ENCODE measurements at places on chromosomes 6 and 20.
A peak's percentile ranks its signal among the peaks of the same experiment; 100 is the strongest.

DNA sequence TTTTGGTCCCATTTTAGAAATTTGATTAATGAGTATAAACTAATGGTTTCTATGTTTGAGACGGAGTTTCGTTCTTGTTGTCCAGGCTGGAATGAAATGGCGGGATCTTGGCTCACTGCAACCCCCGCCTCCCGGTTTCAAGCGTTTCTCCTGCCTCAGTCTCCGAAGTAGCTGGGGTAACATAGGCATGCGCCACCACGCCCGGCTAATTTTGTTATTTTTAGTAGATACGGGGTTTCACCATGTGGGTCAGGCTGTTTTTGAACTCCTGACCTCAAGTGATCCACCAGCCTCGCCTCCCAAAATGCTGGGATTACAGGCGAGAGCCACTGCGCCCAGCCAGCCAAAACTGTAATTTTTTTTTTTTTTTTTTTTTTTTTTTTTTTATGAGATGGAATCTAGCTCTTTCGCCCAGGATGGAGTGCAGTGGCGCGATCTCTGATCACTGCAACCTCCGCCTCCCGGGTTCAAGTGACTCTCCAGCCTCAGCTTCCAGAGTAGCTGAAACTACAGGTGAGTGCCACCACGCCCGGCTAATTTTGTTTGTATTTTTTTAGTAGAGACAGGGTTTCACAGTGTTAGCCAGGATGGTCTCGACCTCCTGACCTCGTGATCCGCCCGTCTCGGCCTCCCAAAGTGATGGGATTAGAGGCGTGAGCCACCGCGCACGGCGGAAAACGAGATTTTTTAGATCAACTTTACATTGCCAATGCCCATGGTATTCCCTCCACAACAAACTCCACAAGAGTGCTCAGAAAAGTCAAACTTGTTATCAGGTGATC, 127.8 kb downstream of the HFE start:
- H3K4me3 ChIP-seq = peak overlapping the region; percentile 37
- H3K27ac ChIP-seq = peak overlapping the region; percentile 49

DNA sequence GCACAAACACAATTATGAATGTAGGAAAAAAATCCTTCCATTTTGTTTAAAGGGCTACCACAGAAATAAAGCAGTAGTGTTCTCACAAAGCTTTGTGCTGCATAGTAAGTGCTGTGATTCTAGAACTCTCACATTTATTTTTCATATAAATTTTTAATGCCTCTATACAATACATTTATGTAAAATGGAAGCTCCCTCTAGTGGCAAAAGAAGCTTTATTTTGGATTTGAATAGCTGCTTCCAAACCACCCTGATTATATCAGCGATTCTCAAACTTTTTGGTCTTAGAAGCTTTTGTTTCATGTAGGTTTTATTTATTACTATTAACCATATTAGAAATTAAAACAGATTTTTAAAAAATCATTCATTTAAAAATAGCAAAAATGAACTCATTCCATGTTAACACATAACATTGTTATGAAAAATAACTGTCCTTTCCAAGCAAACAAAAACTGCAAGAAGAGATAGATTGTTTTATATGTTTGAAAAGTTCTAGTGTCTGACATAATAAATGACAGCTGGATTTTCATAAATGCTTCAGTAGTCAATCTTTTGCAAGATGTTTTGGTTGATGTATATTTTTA, 38.4 kb downstream of the HS3ST5 start:
- H3K27me3 ChIP-seq = no peaks in the 10 kb centered on the region
- H3K4me3 ChIP-seq = no peak overlapping the region
- no peaks in the 10 kb centered on the region for H3K4me1 ChIP-seq
- H3K27ac ChIP-seq = no peak overlapping the region

DNA sequence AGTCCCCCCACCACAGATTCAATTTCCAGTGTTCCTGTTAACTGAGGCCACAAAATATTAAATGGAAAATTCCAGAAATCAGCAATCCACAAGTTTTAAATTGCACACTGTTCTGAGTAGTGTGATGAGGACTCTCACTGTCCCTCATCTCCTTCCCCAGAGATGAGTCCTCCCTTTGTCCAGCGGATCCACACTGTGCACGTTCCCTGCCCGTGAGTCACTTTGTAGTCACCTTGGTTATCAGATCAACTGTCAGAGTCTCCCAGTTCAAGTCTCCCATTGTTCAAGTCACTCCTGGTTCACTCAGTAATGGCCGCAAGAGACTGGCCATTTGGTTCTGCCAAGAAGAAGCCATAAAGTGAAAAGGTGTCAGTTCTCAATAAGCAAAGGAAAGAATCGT, 168.6 kb upstream of the AFDN start:
- H3K27ac ChIP-seq = no peak overlapping the region
- H3K27me3 ChIP-seq = no peaks in the 10 kb centered on the region
- peaks cover 7% of the 10 kb centered on the region for H3K4me1 ChIP-seq
- no peak overlapping the region for H3K4me3 ChIP-seq

- H3K4me1 ChIP-seq = peaks cover 6% of the 10 kb centered on the region
- no peak for DNase-seq
- no peaks in the 10 kb centered on the region for H3K27me3 ChIP-seq
- H3K36me3 ChIP-seq = no peaks in the 10 kb centered on the region
- H3K4me3 ChIP-seq = no peak overlapping the region
Measured at GRCh38 chr20:9342651-9343050, 171.7 kb upstream of the LAMP5 start.

GRCh38 chr20:15930311-15931305, 642.6 kb downstream of the KIF16B start:
- H3K36me3 ChIP-seq = no peaks in the 10 kb centered on the region
- H3K27me3 ChIP-seq = no peaks in the 10 kb centered on the region
- H3K4me1 ChIP-seq = no peaks in the 10 kb centered on the region
- DNase-seq = no peak
- no peak overlapping the region for H3K27ac ChIP-seq

DNA sequence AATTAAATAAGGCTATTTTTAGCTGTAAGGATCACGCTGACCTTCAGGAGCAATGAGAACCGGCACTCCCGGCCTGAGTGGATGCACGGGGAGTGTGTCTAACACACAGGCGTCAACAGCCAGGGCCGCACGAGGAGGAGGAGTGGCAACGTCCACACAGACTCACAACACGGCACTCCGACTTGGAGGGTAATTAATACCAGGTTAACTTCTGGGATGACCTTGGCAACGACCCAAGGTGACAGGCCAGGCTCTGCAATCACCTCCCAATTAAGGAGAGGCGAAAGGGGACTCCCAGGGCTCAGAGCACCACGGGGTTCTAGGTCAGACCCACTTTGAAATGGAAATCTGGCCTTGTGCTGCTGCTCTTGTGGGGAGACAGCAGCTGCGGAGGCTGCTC, 84.0 kb downstream of the RAMACL start:
- no peaks in the 10 kb centered on the region for H3K27me3 ChIP-seq
- DNase-seq = no peak
- no peak overlapping the region for H3K27ac ChIP-seq
- no peaks in the 10 kb centered on the region for H3K36me3 ChIP-seq

- peaks cover 5% of the 10 kb centered on the region for H3K4me1 ChIP-seq
- no peaks in the 10 kb centered on the region for H3K27me3 ChIP-seq
- no peak for DNase-seq
Measured at GRCh38 chr6:3847521-3847920, 1.7 kb upstream of the FAM50B start.

- H3K27ac ChIP-seq = no peak overlapping the region
- DNase-seq = no peak
- no peaks in the 10 kb centered on the region for H3K36me3 ChIP-seq
- peaks cover 4% of the 10 kb centered on the region for H3K4me1 ChIP-seq
Measured at GRCh38 chr6:113450061-113450465, 407.1 kb upstream of the MARCKS start.

- no peaks in the 10 kb centered on the region for H3K4me1 ChIP-seq
- no peaks in the 10 kb centered on the region for H3K36me3 ChIP-seq
- no peak for DNase-seq
- H3K27me3 ChIP-seq = no peaks in the 10 kb centered on the region
- no peak overlapping the region for H3K27ac ChIP-seq
- H3K4me3 ChIP-seq = no peak overlapping the region
Measured at GRCh38 chr6:144646093-144647056, 361.2 kb downstream of the UTRN start.

DNA sequence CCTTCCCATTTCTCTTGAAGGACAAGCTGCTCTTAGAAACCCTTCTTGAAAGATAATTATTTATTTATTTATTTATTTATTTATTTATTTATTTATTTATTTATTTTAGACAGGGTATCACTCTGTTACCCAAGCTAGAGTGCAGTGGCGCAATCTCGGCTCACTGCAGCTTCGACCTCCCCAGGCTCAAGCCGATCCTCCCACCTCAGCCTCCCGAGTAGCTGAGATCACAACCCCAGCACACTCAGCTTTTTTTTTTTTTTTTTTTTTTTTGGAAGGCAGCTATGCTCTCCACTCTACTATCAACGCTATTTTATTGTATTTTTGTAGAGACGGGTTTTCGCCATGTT, 1.2 kb upstream of the HEBP2 start:
- no peak for DNase-seq
- H3K27ac ChIP-seq = peak overlapping the region; percentile 96
- no peaks in the 10 kb centered on the region for H3K27me3 ChIP-seq
- H3K4me1 ChIP-seq = peaks cover 30% of the 10 kb centered on the region

DNA sequence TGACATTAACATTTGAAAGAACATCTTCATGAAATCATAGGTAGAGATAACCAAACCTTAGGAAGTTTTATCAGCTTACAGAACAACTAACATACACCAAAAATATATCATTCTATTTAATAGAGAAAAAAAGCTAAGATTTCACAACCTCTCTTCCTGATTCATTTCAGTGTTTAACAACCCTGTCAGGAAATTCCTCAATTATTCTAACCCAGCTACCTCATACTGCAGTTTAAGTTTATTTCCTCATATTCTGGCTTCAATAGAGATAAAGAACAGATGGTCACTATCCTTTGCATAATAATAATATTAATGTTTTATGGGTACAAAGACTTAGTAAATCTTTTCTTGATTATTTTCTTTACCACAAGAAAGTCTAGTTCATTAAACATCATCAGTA, 112.9 kb upstream of the HSF2 start:
- H3K27ac ChIP-seq = no peak overlapping the region
- no peaks in the 10 kb centered on the region for H3K36me3 ChIP-seq
- H3K4me1 ChIP-seq = no peaks in the 10 kb centered on the region
- DNase-seq = no peak
- no peak overlapping the region for H3K4me3 ChIP-seq
- H3K27me3 ChIP-seq = no peaks in the 10 kb centered on the region

DNA sequence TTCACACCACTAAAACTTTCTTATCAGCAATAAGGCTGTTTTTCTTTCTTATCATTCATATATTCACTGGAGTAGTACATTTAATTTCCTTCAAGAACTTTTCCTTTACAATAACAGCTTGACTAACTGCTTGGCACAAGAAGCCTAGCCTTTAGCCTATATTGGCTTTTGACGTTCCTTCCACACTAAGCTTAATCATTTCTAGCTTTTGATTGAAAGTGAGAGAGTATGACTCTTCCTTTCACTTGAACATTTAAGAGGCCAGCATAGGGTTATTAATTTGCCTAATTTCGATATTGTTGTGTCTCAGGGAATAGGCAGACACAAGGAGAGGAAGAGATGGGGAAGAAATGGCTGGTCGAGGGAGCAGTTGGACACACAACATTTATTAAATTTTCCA, 23.6 kb downstream of the THEMIS start:
- DNase-seq = no peak
- no peaks in the 10 kb centered on the region for H3K27me3 ChIP-seq
- no peak overlapping the region for H3K4me3 ChIP-seq
- H3K27ac ChIP-seq = no peak overlapping the region

GRCh38 chr6:6007366-6008088, 802 bp upstream of the NRN1 start:
- H3K27ac ChIP-seq = peak overlapping the region; percentile 21
- no peak for DNase-seq
- peak overlapping the region; percentile 42 for H3K4me3 ChIP-seq
- H3K4me1 ChIP-seq = peaks cover 57% of the 10 kb centered on the region

- no peaks in the 10 kb centered on the region for H3K27me3 ChIP-seq
- H3K4me3 ChIP-seq = no peak overlapping the region
- peak overlapping the region; percentile 76 for H3K27ac ChIP-seq
- H3K36me3 ChIP-seq = no peaks in the 10 kb centered on the region
- peaks cover 43% of the 10 kb centered on the region for H3K4me1 ChIP-seq
Measured at GRCh38 chr6:129672341-129672682, 37.7 kb downstream of the ARHGAP18 start.

GRCh38 chr6:75249837-75250236, 6.2 kb upstream of the COX7A2 start:
- peaks cover 1% of the 10 kb centered on the region for H3K4me1 ChIP-seq
- no peaks in the 10 kb centered on the region for H3K27me3 ChIP-seq
- no peak overlapping the region for H3K4me3 ChIP-seq
- no peak for DNase-seq
- H3K36me3 ChIP-seq = no peaks in the 10 kb centered on the region

- H3K27ac ChIP-seq = no peak overlapping the region
- H3K36me3 ChIP-seq = no peaks in the 10 kb centered on the region
- H3K4me3 ChIP-seq = no peak overlapping the region
Measured at GRCh38 chr6:88535306-88535705, 369.2 kb upstream of the CNR1 start.

- H3K4me3 ChIP-seq = no peak overlapping the region
- peak overlapping the region; percentile 60 for H3K27ac ChIP-seq
- no peaks in the 10 kb centered on the region for H3K27me3 ChIP-seq
- no peaks in the 10 kb centered on the region for H3K36me3 ChIP-seq
- DNase-seq = no peak
Measured at GRCh38 chr6:36622901-36623546, 28.9 kb downstream of the SRSF3 start.

- DNase-seq = no peak
- no peak overlapping the region for H3K27ac ChIP-seq
- no peaks in the 10 kb centered on the region for H3K27me3 ChIP-seq
- no peaks in the 10 kb centered on the region for H3K36me3 ChIP-seq
- no peaks in the 10 kb centered on the region for H3K4me1 ChIP-seq
- H3K4me3 ChIP-seq = no peak overlapping the region
Measured at GRCh38 chr6:142892254-142893021, 52.5 kb downstream of the HIVEP2 start.

GRCh38 chr20:40293740-40294139, 395.3 kb downstream of the MAFB start:
- H3K4me1 ChIP-seq = peaks cover 11% of the 10 kb centered on the region
- no peak for DNase-seq
- H3K4me3 ChIP-seq = no peak overlapping the region
- no peaks in the 10 kb centered on the region for H3K36me3 ChIP-seq
- H3K27ac ChIP-seq = peak overlapping the region; percentile 2

- H3K36me3 ChIP-seq = no peaks in the 10 kb centered on the region
- H3K27ac ChIP-seq = no peak overlapping the region
- no peaks in the 10 kb centered on the region for H3K27me3 ChIP-seq
- peaks cover 29% of the 10 kb centered on the region for H3K4me1 ChIP-seq
- no peak overlapping the region for H3K4me3 ChIP-seq
Measured at GRCh38 chr6:116012471-116012949, 48.2 kb downstream of the FRK start.
